Thyroid gland (tissue), 4 donors: ENCODE measurements at places on chromosomes 4 and X.

- DNase-seq, result no peak
These were observed 2164.8 kb upstream of the AGA start for GRCh38 chr4:179607003-179607402.

DNA sequence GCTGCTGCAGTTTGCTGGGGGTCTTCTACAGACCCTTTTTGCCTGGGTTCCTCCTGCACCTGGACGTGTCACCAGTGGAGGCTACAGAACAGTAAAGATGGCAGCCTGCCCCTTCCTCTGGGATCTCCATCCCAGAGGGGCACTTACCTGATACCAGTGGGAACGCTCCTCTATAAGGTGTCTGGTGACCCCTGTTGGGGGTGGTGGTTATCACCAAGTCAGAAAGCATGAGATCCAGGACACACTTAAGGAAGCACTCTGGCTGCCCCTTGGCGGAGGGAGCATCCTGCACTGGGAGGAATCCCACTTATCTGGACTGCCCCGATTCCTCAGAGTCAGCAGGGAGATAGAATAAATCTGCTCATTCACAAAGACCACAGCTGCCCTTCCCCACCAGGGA lies 218.9 kb upstream of the GALNTL6 start:
- DNase-seq, result no peak

DNA sequence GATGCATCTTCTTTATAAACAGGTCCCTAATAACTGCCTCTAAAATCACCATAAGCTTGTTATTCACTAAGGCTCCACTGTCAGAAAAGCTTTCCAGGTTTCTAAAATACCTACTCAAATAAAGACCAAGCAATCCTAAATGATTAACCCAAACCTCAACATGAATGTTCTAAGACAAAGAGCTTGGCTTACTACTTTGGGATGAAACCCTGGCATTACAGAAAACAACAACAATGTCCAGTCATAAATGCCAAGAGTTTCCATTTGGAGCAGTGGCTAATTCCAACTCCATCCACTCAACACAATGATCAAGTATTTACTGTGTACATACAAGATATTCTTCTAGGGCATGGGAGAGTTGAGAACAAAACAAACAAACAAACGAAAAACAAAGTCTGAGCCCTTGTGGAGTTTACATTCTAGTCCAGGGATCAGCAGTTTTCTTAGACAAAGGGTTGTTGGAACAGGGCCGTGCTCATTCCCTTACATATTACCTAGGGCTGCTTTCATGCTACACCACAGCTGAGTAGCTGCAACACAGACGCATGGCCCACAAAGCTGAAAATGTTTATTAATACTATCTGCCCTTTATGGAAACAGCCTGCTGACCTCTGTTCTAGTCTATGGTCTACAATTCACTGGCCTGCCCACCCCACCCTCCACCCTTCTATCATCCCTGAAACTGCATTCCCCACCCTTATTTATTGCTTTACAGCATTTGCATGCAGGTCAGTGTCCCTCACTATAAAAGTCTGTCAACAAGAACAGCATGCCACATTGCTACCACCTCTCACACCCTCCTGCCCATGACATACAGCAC lies 23.7 kb downstream of the ABCG2 start:
- no peak for DNase-seq

- DNase-seq, result no peak
These were observed 54.9 kb upstream of the PDE5A start for GRCh38 chr4:119683518-119683917.

- no peak for DNase-seq
These were observed 50.6 kb upstream of the TENM3 start for GRCh38 chr4:182192511-182193181.

DNA sequence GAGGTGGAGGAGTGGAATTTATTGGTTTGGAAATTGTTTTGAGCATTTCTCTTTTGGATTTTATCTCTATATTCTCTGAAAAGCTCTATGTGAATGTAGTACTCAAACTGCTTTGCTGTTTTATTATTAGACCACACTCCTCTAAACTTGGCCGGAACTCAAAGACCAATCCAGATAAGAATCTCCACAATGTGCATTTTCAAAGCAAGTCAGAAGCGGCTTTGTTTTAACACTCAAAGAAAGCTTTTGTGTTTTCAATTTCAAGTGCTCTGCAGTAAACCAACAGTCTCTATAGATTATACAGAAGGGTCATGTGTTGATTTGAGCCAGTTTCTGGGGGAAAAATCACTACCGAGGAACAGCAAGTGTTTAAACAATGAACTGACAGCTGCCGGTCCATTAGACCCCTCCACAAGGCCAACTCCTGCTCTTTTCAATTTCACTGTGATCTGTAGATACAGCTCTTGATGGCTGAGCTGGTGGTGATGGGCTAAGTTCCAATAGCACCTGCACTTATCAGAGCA lies 79.4 kb downstream of the FTHL17 start:
- no peak for DNase-seq

GRCh38 chr4:132479543-132479942 lies 669.6 kb upstream of the PCDH10 start:
- no peak for DNase-seq

GRCh38 chr4:7298619-7299009 lies 106.3 kb downstream of the SORCS2 start:
- DNase-seq, result no peak

- no peak for DNase-seq
These were observed 40.8 kb downstream of the CLNK start for GRCh38 chr4:10643600-10644425.

- DNase-seq, result no peak
These were observed 26.4 kb downstream of the NOP14 start for GRCh38 chr4:2936773-2937145.

DNA sequence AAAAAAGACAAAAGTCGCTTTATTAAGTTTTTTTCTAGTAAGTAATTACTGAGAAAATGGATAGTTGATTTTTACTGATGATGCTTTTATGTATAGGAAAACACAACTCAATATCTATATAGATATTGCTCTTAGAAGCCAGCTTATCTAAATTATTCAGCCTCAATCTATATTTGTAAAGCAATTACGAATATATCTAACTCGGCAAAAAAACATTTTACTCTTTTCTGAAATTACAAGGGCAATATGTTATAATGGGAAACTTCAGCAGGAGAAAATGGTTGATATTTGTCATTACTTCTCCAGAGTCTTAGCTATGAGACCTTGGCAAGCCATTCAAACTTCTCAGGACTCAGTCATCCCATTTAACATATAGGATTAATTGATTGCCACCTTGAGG lies 228.5 kb downstream of the SLC7A11 start:
- no peak for DNase-seq

DNA sequence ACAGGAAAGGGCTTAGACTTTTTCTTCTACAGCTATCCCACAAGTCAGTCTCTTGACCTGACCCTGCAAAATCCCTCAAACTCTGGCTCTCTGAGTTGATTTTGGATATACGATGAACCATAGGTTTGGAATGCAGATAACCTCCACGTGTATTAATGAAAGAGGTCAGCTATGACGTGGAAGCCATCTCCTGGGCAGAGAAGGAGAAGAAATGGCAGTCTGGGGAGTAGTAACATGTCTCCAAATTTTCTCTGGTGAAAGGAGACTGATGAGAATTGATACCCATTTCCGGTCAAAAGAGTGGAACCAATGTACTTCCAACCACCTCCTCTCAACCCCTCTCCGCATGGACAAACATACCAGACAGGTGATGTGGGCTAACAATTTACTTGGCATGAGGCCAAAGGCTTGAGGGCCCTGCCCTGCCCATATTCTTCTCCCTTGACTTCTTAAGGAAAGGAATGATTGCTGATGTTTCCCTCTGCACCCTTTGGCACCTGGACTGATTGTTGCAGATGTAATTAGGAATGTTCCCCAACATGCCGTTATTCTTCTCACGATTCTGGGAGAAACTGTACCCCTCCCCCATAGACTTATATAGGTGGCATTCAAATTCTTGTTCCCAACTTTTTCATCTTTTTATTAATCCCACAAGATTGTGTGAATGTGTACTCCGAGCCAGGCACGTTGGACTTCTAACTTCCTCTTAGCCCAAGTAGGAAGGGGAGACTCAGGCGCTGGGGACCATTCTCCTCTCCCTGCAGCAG lies 580 bp upstream of the PLS3 start:
- DNase-seq, result peak; percentile 56

GRCh38 chr4:93157986-93158385 lies 670.6 kb upstream of the ATOH1 start:
- no peak for DNase-seq

DNA sequence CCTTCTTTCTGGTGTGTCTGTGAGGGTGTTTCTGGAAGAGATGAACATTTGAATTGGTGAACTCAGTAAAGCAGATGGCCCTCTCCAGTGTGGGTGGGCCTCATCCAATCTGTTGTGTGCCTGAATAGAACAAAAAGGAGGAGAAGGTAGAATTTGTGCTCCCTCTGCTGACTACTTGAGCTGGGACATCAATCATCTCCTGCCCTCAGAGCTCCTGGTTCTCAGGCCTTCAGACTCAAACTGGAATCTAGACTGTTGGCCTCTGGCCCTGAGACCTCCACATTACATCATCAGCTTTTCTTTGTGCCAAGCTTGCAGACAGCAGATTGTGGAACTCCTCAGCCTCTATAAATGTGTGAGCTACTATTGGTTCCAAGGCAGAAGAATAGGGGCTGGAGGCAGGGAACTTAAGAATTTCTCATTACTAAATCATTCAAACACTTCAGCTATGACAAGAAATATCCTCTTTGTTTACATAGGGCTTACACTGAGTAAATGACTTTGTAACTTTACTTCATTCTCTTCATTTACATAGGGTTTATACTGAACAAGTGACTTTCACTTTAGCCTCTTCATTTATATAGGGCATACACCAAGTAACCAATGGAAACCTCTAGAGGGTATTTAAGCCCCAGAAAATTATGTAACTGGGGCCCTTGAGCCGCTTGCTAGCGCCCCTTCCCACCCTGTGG lies 86.9 kb upstream of the NWD2 start:
- no peak for DNase-seq

GRCh38 chr4:8847764-8848163 lies 23.9 kb downstream of the HMX1 start:
- no peak for DNase-seq

DNA sequence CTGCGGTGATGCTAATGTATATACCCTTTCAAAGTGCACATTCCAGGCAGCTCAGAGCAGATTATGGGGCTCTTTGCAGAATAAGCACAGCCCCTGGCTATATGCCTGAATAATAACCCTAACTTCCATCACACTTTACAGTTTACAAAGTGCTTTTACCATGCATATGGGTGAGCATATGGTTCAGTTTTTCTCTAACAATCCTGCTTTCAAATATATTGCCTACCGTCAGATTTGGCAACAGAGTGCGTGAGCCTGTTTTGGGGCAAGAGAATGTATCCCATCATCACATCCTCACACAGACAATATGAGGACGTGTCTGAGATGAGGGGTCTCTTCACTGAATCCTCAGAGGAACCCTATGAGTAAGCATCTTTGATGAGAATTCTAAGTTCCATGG lies 162.8 kb upstream of the VCX start:
- no peak for DNase-seq

DNA sequence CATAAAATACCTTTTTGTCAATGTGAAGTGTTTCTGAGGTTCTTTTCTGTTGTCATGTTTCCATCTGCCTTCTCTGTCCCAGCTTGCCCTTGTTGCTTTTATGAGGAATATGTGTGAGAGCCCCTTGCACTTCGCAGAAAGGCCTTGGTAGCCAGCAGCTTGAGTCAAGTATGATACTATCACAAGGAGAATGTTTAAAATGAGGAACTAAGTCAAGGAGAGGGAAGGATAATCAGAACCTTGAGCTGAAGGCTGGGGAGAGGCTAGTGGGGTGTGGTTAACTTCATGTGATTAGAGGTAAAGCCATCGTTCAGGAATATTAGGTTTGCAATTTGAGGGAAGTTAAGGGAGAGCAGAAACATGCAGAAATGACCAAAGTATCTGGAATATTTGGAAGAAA lies 12.7 kb downstream of the PGK1 start:
- DNase-seq, result no peak

DNA sequence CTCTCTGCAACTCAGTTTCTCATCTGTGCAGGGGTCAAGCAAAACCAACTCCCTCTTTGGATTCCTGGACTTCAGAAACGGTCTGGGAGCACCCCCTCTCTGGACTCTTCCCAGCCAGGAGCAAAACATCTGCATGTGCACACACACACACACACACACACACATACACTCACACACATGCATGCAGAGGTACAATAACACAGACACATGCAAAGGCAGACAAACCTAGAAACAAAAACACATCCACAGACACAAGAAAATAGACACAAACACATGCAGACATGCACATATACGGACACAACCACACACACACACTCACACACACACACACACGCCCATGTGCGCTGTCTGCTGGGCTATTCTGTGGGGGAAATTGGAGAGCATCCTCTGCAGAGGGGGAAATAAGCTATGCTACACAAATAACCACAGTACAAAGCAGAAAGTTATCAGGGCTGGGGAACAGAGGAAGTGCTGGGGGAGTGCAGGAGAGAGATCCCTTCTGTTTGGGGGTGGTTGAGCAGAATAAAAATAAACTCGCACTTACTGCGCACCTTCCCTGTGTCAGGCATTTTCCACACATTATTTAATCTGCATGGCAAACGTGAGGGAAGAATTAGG lies 19.9 kb downstream of the IQSEC2 start:
- DNase-seq, result no peak

DNA sequence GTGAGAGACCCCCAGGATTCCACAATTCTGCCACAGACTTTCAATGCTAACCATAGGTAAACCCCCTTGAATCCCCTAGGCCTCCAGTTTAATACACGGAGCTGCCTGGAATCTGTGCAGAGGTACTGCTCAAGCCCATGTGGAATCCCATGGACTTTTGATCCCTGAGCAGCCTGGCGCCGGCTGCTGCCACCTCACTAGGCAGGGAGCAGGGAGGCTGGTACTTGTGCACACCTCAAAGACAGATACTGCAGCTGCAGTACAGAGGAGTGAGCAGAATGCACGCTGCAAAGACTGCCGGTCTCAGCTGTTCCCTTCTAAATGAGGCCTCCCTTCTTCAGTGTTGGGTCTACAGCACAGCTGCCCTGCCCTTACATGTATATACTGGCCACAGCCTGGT lies 79.4 kb downstream of the RPS6KA6 start:
- no peak for DNase-seq

- DNase-seq, result no peak
These were observed 143.2 kb upstream of the DCAF8L1 start for GRCh38 chrX:28124416-28124815.

DNA sequence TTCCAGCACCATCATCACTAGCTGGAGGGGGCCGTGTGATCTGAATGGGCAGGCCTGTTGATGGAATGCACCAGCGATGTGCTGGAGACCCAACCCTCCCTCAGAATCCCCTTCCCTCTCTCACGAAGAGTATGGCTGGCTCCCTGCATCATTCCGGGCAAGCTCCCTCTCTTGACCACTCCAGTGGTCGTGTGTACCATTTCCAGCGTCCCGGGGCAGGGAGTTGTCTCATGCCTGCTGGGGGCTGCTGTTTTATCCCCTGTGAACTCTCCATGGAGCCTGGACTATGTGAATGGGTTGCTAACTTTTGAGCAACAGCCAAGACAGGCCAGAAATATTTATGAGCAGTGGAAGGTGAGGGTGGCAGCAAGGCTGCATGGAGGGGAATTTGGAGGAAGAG lies 8.1 kb downstream of the CSAG1 start:
- no peak for DNase-seq
